CD4-positive, alpha-beta T cell treated with Interleukin-21 for 1 hour (primary cell): ENCODE measurements at places on chromosomes 1 and 21.

DNA sequence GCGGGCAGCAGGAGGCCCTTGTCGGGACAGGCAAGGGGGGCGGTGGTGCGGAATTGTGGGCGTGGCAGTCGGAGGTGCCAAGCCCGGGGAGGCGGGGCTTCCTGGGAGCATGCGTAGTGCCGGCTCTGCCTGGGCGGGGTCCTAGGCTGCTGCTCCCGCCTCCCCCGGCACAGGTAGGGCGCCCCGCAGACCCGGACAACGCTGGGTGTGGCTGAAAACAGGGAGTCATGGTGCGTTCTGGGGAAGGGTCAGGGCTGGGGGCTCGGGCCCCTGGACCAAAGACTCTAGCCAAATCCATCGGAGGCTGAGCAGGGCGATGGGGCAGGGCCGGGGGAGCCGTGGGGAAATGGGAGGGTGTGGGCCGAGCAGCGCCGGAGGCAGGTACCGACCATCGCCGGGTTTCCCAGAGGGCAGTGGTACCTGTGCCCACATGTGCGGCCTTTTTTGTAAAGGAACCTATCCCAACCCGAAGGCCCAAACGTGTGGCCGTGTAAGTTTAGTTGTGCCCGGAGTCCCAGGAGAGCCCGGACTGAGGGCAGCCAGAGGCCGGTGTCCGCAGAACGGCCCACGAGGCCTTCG is 231.9 kb downstream of the SDCCAG8 start:
- DNase-seq: peak; percentile 32

GRCh38 chr1:109322974-109323373 is 16.2 kb upstream of the MYBPHL start:
- DNase-seq: no peak

DNA sequence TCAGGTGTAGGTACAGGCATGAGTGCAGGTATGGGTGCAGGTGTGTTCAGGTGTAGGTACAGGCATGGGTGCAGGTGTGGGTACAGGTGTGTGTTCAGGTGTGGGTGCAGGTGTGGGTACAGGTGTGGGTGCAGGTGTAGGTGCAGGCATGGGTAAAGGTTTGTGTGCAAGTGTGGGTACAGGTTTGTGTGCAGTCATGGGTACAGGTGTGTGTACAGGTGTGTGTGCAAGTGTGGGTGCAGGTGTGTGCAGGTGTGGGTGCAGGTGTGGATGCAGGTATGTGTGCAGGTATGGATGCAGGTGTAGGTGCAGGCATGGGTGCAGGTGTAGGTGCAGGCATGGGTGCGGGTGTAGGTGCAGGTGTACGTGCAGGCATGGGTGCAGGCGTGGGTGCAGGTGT is 79.4 kb upstream of the ACTL8 start:
- DNase-seq: no peak

DNA sequence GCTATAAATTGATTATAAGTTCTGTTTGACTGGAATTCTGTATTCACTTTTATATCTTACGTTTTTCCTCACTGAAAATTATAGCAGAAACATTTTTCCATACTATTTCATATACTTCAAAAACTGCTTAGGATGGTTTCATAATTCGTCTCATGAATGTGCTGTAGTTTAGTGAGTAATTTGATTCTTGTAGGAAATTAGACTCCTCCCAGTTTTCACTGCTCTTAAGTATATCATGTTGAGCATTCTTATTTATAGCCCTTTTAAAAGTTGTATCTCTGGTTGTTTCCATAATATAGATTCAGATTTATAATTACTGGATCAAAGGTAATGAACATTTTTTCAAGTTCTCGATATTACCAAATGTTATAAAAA is 250.6 kb downstream of the FMN2 start:
- DNase-seq: no peak

GRCh38 chr1:181172082-181172481 is 83.6 kb downstream of the IER5 start:
- no peak for DNase-seq

- peak; percentile 53 for DNase-seq
Observed at GRCh38 chr1:98468111-98468717, 193.3 kb upstream of the SNX7 start.

- DNase-seq: no peak
Observed at GRCh38 chr1:58585581-58586151, 8.6 kb upstream of the TACSTD2 start.

DNA sequence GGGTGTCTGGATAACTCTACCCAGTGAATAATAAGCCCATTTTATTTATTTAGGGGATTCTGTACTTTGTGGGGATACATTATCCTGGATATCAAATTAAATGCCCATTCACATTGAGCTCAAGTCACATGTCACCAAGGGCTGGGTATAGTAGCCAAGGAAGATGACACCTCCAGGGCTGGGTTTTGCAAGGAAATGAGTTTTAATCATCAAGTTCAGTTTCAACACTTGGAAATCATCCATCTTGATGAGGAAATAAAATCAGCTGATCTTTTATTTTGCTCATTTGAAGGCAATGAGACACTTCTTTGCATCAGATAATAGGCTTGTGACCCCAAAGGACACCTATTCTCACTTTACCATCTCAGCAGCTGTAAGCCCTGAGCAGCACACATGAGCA is 80.0 kb upstream of the TNR start:
- DNase-seq: no peak

DNA sequence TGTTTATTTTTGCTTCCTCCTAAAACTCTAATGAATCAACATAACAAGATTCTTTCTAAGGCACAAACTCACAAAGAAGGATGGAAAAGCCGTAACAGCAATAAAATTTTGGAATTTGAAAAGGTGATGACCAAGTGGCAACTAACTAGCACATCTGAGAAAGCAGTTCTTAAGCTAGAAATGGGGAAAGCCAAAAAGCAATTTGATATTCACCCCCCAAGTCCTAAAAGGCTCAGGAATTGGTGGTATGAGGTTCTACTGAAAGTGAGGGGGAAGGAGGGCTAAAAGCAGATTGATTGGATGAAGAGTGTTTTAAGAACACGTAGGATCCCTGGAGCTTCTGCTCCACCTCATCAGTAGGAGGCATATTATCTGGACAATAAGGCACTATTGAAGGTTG is 43.4 kb upstream of the FBXO28 start:
- no peak for DNase-seq

DNA sequence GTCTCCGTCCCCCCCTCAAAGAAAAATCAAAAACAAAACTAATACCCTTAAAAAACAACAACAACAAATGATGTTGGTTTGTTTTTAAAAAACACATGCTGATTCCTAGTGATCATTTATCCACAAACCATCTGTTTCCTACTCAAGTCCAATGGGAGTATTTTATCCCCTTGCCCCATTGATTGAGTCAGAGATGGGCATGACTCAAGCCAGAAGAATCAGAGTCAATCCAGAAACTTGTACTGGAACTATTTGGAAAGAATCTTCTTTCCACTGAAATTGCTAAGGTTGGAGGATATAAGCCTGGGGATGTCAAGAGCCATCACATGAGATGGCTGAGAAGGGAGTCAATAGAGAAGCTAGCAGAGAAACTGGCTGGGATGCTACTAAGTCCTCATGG is 176.4 kb downstream of the MIS18A start:
- no peak for DNase-seq

DNA sequence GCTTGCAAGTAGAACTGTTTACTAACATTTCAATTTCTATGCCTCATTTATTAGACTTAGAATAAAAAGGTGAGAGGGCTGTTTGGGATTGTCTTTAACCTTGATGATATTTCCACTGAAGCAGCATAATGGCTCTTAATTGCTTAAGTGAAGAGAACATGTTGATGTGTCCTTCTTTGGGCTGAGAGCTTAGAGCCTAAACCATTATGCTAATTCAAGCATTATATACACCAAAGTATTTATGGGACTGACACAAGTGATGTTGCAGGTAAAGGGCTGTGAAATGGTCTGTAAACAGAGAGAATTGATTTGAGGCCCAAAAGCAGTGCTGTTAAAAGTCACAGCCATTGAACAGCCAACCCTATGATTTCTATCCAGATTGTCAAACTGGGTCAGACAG is 113.9 kb downstream of the ATG4C start:
- no peak for DNase-seq

GRCh38 chr21:46551636-46552241 is 53.1 kb downstream of the S100B start:
- DNase-seq: peak; percentile 61

- peak; percentile 46 for DNase-seq
Observed at GRCh38 chr1:187092104-187092503, 263.4 kb downstream of the PLA2G4A start.

GRCh38 chr1:41539418-41539805 is 54.9 kb upstream of the EDN2 start:
- DNase-seq: no peak

DNA sequence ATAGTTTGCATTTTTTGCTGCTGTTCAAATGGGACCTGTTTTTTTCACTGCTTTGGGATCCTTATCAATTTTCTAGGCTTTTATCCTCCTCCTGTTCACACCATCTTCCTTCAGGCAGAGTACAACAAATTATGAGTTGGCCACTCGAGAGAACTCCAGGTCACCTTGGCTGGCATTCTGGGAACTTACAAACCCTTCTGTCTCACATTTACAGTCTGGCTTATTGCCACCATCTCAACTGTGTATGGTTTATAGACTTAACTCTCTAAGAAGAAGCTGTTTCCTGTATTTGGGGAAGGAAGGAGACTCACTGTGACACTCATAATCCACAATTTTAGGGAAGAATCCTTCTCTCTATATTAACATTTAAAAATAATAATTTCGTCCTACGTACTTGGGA is 5.4 kb upstream of the ZNF691 start:
- no peak for DNase-seq

DNA sequence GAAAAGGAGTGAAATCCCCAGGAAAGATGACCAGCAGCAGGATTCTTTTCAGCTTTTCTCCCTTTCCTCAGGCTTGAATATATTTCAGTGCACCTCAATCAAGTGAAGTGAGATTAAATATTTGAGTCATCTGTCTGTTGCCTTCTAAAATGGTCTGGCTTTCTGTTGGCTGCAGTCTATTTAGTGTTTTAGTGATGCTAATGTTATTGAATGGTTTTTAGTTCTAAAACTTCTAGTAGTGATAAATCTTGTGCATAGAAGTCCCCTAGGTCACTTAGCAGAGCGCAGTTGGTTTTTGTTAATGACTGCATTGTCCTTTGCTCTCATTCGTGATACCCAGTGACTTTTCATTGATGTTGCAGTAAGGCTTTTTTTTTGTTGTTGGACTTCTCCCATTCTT is 53.5 kb downstream of the ITSN1 start:
- no peak for DNase-seq

- no peak for DNase-seq
Observed at GRCh38 chr1:221740369-221740992, 1.4 kb downstream of the DUSP10 start.

- DNase-seq: no peak
Observed at GRCh38 chr1:53588053-53588779, 129.0 kb downstream of the DMRTB1 start.

GRCh38 chr1:43068911-43069310 is 103.2 kb downstream of the EBNA1BP2 start:
- DNase-seq: no peak

- no peak for DNase-seq
Observed at GRCh38 chr1:81023187-81023724, 777.5 kb upstream of the ADGRL2 start.

GRCh38 chr1:66248746-66249145 is 285.2 kb upstream of the SGIP1 start:
- DNase-seq: no peak

- peak; percentile 76 for DNase-seq
Observed at GRCh38 chr1:172394141-172394751, 26.2 kb upstream of the C1orf105 start.

GRCh38 chr1:151165281-151165737 is 393 bp downstream of the LYSMD1 start:
- DNase-seq: no peak

- DNase-seq: no peak
Observed at GRCh38 chr1:15343729-15344128, 66.0 kb upstream of the EFHD2 start.

GRCh38 chr1:202249846-202250245 is 56.2 kb downstream of the LGR6 start:
- DNase-seq: no peak

DNA sequence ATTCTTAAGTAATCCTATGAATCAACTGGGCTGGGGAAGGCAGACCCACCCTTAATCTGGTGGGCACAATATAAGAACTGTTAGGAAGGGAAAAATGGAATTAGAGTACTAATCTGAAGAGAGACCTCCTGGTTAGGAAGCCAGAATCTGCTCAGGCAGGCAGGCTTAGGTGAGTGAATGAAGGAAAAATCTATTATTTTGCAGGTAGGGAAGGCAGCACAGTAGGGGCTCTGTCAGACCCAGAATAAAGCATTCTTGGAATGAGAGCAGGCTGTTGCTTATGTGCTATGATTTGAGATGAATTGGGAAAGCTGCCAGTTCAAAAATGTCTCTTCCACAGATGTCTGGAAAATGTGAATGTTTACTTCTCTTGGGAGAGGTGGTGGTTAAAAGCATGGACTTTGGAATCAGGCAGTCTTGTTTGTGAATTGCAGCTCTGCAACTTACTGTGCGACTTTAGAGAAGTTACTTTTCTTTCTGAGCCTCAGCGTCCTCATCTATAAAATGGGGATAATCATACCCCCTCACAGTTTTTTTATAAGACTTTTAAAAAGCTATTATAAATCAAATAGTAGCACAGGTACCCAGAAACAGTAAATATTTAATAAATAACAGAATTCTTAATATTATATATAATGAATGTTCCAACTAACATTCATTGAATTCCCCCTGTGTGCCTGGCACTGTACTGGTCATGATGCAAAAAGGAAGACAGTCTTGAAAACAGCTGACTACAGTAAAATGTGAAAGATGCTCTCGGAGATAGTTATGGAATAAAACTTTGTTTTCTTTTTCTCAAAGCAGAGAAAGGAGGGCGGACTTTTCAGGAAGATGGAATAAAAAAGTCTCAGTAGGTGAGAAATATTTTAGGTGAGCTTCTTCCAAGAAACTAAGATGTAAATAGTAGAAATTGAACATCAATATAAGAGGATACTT is 15.3 kb upstream of the ZNF644 start:
- no peak for DNase-seq

- DNase-seq: no peak
Observed at GRCh38 chr1:64263856-64264255, 60.4 kb downstream of the UBE2U start.

DNA sequence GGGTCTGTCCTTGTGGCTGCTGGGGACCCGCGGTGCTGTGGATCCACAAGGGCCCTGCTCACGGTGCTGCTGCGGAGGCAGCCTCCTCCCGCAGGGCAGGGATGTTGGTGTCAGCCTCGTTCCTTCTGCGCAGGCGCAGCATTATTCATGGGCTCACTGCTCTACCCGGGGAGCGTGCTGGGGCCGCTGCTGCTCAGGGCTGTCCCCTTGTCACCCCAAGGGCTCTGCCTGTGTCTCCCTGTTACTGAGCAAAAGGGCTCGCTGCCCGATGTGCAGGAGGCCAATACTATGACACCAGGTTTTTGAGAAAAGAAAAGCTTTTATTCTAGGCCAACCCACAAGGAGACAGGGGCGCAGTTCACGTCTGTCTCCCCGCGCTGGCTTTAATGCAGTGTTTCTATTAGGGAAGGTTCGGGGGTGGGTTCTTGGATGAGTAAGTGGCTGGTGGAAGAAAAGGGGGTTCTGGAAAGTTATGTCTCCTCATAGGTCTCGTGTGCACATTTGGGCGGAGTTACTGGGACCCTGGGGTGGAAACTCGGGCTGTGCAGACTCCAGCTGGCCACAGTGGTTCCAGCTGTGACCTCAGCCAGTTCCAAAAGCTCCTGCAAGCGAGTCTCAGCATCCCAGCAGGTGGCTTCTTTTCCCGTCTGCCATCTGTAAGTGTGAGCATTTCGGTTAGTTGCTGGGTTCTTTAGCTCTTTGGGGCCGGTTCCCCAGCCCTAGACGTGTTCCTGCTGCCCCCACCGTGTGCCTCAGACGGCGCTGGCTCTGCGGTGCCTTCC is 40.8 kb upstream of the LRRC3 start:
- no peak for DNase-seq

GRCh38 chr1:233883671-233884070 is 20.8 kb upstream of the SLC35F3 start:
- no peak for DNase-seq

GRCh38 chr1:40977716-40978115 is 1.8 kb upstream of the CTPS1 start:
- DNase-seq: no peak
